ENCODE measurements at places on chromosomes 7 and 10.
A peak's percentile ranks its signal among the peaks of the same experiment; 100 is the strongest.

DNA sequence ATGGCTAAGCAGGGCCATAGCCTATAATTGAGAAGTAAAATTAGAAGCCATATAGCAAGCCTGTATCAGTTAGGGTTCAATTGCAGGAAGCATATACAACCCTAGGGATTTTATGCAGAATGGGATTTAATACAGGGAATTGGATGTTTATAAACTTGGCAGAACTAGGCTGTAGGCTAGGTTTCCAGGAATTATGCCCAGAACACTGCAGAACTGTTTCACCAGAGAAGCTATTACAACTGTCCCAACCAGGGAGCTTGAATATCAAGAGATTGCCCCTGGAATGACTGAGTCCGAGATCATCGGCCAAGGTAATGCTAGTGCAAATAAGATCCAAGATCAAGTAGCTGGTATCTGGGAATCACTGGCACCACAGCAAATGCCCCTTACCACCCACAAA lies 64.0 kb downstream of the PRR15 start:
- DNase-seq: no peak

DNA sequence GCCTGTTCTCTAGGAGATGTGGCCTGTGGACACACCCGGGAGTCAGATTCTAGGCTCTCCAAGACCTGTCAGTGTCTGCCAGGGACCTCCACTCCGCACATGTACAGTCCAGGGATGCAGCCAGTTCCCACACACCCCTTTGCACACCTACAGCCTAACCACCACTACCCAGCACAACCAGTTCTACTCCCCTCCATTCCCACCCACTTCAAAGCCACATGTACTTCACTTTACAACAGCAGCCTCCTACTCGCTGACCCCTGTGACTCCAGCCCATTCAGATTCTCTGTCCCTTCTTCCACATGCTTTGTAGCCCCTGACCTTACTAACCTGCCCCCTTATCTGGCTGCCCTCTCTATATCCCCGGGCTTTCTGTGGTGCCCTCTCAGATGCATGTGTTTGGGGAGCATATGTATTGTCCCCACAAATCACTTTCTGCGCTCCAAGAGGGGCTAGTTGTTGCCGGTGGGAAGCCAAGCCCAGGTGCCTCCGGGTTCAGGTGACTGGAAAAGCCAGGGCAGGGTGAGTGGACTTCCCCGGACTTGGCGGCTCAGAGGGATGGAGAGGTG lies 7.2 kb downstream of the LBX1 start:
- DNase-seq: no peak

DNA sequence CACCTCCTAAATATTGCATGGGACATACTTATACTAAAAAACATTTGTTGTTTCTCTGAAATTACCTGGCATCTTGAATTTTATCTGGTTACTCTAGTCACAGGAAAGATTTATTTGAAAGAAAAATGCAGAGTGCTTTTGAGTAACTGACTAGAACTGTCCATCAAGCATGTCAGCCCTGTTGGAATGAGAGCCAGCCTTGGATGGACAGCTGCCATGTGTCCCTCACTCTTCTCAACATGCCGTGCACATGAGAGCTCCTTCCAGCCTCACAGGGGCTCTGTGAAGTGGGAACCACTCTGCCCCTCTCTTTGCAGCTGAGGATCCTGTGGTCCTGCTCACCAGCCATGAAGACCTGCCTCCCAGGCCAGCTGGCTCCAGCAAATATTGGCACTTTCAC lies 118.3 kb upstream of the SHH start:
- no peak for DNase-seq

DNA sequence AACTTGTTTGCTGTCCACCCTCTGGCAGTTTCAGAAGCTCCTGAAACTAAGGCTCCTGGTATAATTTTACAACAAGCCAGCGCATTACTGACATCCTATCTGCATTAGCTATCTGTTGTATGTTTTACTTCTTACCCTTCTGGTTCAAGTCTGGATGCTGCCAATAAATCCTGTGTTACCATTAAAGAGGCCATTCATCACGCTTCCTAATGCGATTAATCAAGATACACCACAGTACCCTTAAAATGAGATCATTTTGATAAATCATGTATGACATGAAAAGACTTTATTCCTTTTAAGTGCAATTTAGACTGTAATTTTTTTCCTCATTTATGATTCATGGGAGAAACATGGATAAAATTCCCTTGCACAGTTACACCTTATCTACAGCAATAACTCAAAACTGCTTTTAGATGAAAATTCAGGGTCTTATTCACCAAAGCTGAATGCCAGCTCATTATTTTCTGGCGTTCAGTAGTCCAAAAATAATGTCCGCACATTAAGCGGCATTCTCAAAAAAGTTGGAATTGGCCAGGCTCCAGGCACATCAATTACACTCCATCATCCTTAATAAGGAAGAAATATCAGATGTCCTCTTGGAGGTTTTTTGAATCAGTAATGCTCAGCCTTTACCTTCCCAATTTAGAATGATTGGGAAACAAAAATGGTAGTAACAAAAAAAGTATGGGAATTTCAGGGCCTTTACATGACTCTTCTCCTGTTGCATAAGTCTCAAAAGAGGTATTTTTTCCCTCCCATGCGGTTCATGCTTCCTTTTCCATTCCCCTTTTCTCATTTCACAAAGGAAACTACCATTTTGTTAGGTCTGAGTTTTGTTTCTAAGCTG lies 878.5 kb downstream of the LRMDA start:
- DNase-seq: no peak

GRCh38 chr10:71252220-71252619 lies 39.9 kb downstream of the UNC5B start:
- DNase-seq: no peak

- no peak for DNase-seq
Measured at GRCh38 chr7:44244282-44244681, 43.5 kb downstream of the YKT6 start.

GRCh38 chr7:150983893-150984368 lies 5.8 kb upstream of the KCNH2 start:
- DNase-seq: no peak

GRCh38 chr7:113408999-113409398 lies 290.6 kb upstream of the SMIM30 start:
- DNase-seq: no peak

GRCh38 chr10:89344156-89344555 lies 16.4 kb downstream of the IFIT3 start:
- no peak for DNase-seq

- DNase-seq: peak; percentile 100
Measured at GRCh38 chr7:25854608-25855497, 297.1 kb upstream of the NFE2L3 start.

GRCh38 chr10:78856421-78856820 lies 212.3 kb upstream of the ZMIZ1 start:
- DNase-seq: peak; percentile 20

- no peak for DNase-seq
Measured at GRCh38 chr10:73859784-73860491, 14.4 kb downstream of the CAMK2G start.

GRCh38 chr7:68200051-68200670 lies 1203.5 kb downstream of the TYW1 start:
- no peak for DNase-seq

GRCh38 chr7:131109759-131110296 lies 217.8 kb upstream of the MKLN1 start:
- DNase-seq: peak; percentile 90

DNA sequence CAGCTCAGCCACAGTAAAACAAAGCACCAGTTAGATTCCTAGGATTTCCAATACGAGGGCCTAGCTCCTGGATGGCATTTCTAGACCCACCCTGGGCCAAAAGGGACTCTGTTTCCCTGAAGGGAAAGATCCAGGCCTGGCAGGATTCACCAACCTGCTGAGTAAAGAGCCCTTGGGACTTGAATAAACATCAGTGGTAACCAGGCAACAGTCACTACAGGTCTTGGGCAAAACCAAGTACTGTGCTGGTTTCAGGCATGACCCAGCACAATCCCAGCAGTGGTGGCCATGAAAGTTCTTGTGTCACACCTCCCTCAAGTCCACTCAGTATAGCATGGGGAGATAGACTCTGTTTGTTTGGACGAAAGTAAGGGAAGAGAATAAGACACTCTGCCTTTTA lies 31.0 kb upstream of the STARD3NL start:
- peak; percentile 43 for DNase-seq

DNA sequence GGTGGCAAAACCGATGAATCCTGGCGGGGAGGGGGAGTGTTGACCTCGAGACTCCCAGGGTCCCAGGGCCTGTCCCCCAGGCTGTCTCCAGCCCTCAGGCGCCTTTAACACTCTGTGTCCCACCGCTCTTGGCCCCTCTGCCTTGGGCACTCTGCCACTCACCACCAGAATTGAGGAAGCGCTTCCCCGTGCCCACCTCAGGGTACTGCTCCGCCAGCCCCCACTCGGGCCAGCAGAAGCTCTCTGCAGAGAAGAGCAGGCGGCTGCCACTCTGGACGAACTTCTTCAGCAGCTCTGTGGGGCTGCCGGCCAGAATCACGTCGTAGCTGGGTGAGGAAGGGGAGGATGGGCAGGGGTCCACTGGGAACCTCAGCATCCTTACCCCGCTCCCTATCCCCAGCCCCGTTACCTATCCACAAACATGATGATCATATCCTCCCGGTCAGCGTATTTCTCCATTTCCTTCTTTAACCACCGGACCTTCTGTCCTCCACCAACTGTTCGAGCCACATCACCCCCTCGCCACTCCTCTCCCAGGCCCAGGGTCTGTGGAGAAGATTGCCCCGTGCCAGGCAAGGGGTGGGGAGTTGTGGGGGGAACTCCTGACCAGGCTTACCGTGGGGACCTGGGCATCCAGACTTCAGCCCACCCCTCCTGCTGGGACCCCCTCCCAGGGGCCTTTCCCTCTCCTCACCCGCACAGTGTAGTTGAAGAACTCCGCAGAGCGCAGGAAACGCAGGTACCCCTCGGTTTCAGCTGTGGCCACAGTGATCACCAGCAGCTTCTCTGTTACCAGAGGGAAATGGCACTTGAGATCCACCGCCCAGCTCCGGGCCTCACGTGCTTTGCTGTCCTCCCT lies 1.2 kb downstream of the PLOD3 start:
- DNase-seq: no peak

DNA sequence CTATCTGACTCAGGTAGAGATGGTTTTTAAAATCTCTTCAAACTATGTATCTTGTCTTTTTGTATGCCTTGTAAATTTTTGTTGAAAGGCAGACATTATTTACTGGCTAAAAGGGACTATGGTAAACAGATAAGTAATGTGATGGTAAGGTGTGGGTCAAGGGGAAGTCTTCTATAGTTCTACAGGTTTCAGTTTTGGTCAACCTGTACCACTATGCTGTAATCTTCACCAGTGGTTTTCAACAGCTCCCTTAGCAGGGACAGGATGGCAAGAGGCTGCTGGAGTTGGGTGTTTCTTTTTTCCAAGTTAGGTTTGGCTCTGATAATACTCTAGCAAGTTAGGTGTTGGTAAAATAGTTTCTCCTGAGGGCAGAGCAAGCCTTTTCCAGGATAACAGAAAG lies 32.7 kb upstream of the FZD8 start:
- no peak for DNase-seq

DNA sequence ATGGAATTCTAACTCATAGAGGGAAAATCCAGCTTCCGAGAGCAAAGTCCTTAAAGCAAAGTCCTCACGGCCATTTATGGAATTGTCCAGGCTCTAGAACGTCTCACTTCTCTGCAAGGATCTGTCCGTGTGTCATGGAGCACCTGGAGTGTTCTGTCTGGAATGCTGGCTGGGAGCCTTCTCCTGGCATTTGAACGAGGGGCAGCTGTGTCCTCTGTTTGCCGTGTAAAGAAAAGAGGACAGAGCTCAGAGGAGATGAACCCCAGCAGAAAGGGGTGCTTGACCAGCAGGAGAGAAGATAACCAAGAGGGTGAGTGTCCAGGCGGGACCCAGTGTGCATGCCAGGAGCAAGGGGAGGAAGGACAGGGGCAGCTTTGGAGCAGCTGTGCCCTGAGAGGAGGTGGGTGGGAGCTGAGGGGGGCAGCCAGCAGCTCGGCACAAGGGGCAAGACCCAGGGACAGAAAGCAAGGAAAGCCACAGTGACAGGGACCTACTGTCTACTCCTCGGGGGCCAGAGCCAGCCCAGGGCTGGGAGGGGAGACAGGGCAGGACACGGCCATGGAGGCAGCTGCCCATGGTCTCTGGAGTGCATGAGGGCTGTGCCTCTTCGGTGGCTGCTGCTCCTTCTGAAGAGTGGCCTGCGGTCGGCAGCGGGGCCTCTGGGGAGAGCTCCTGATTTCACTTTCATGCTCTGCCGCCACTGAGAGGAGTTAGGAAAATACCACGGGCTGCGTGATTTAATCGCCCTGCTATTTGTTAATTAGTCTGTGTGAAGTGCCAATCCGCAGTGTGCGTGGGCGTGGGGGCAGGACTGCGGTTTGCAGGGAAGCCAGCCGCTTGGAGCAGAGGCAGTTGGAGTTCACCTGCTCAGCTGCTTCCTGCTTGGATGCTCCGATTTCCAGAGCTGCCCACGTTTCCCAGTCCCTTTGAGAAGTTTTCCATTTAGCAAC lies 149.3 kb upstream of the SHH start:
- peak; percentile 79 for DNase-seq

DNA sequence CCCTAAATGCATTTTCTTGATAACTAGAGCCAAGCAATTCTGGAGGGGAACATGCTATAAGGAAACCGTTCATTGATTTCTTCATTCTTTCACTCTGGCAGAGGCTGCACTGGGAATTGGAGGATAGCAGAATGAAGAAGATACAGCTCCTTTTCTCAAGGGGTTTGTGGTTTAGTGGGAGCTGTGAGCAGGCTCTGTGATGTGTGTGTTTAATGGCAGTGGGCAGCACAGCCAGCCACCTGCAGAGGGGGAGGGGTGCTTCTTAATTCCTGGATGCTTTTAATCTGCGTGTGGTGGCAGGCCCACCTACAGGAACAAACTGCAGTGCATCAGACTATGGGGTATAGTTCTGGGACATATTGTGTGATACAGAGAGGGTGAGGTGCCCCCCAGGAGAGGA lies 31.9 kb downstream of the RPS24 start:
- no peak for DNase-seq

GRCh38 chr10:5644930-5645329 lies 21.5 kb downstream of the ASB13 start:
- DNase-seq: no peak

DNA sequence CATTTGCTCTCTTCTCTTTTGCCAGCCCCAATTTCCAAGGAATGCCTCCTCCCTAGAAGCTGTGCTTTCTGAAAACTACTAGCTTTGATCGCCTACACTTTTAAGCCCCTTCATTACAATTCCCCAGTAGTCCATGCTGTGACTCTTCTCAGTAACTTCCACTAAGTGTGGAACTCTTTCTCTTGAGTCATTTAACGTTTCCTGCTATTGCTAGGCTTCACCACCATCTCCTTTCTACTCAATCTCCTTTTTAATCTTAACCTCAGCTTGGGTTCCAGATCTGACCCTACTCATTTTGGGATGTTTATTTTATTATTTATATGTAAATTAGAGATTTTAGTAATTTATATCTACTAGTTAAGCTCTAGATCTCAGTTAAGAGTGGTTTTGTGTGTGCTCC lies 14.4 kb upstream of the SEMA3D start:
- DNase-seq: no peak
